Stimulated activated naive CD4-positive, alpha-beta T cell treated with Interleukin-2 at 50 U/mL for 16 hours (primary cell): ENCODE measurements at places on chromosomes 12 and 14.

DNA sequence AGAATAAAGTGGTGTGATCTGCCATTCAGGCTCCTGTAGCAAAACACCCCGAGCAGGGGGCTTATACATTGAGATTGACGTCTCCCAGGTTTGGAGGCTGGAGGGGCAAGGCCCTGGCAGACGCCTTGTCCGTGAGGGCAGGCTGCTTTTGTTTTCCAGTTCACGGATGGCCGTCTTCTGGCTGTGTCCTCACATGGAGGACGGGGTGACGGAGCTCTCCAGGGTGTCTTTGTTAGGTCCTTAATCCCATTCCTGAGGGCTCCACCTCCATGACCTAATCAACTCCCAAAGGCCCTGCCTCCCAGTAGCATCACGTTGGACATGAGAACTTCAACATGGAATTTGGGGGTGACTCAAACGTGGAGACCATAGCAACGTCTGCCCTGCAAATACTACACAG, 147.7 kb downstream of the KIF26A start:
- DNase-seq: no peak

DNA sequence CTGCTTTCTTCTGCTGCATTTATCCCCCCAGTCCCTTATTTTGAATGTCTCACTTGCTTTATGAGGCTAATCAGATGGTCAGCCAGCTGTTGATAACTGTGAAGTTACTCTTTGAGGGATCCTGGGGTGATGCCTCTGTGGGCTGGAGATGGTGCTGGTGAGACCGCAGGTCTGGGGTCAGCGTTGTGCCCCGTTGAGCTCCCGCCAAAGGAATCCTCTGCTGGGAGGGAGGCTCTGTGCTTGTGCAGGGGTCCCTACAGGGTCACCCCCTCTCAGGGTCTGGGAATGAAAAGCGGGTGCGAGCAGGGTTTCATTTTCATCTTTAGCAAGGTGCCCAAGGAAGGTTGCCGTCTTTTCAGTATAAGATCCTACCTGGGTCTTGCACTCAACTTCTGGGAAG, 161.2 kb upstream of the RTL1 start:
- DNase-seq: no peak

- DNase-seq: no peak
Measured at GRCh38 chr14:31200702-31200990, 6.9 kb downstream of the HECTD1 start.

DNA sequence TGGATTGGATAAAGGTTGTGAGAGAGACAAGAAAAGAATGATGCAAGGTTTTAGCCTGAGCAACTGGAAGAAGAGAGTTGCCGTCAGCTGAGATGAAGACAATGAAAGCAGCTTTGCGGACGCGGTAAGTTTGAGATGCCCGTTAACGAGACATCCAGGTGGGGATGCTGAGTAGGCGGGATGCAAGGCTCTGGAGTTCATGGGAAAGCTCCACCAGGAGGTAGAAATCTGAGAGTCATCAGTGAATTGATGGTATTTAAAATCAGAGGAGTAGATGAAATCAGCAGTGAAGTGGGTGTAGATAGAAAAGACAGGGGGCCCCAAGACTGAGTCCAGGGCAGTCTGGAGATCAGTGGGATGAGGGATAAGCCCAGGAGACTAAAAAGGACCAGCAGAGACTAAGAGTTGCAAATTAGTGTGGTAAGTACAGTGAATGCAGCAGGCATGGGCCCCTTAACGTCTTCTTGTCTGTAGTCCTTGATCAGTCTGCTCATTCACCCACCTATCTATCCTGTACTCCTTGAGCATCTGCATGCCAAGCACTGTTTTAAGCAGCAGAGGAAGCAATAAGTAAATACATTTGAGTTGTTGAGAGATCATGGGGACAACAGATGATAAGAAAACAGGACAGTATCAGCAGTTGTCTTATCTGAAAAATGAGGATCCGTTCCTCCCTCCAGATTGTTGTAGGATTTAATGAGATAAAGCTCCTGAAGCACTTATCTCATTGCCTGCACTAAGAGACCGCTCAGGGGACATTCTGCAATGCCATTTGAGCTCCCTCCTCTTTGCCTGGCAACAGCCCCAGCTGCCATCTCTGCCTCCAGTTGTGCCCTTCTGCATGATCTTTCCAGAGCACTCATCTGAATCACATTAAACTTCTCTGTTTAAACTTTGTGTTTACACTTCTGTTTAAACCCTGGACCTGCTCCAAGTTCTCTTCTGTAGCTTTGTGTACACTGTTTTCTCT, 91.5 kb downstream of the APAF1 start:
- DNase-seq: no peak

DNA sequence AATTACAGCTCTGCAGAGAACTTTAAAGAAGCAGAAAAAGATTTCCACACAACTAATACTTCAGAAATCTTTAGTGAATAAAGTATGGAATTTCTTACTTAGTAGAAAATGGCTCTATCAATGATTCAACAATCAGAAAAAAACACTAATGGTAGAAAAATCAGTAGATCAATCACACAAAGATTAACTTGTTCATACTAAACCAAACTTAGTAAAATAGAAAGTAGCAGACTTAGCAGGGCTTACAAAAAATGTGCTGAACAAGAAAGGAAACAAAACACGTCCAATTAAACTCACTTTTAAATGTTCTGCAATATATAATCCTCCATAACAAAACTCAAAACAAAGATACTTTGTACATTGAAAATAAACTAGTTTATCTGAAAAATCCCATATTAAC, 38.9 kb downstream of the CEP128 start:
- no peak for DNase-seq

DNA sequence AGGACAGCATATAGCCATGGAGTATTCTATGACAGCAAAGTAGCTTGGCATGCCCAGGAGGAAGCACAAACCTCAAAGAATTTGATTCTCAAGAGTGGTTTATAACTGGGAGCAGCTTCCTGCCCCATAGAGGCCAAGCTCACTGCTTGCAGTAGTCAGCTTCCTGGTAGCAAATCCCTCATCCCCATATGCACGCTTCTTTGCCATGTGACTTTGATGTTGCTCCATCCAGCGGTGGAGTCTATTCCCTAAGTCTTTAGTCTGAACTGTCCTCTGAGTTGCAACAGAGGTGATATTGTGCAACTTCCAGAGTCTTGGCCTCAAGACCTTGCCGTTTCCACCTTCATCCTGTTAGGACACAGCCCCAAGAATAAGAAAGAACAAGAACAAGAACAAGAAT, 996.8 kb upstream of the TMEM132C start:
- no peak for DNase-seq

- DNase-seq: no peak
Measured at GRCh38 chr14:83664389-83664788, 1865.6 kb upstream of the FLRT2 start.

DNA sequence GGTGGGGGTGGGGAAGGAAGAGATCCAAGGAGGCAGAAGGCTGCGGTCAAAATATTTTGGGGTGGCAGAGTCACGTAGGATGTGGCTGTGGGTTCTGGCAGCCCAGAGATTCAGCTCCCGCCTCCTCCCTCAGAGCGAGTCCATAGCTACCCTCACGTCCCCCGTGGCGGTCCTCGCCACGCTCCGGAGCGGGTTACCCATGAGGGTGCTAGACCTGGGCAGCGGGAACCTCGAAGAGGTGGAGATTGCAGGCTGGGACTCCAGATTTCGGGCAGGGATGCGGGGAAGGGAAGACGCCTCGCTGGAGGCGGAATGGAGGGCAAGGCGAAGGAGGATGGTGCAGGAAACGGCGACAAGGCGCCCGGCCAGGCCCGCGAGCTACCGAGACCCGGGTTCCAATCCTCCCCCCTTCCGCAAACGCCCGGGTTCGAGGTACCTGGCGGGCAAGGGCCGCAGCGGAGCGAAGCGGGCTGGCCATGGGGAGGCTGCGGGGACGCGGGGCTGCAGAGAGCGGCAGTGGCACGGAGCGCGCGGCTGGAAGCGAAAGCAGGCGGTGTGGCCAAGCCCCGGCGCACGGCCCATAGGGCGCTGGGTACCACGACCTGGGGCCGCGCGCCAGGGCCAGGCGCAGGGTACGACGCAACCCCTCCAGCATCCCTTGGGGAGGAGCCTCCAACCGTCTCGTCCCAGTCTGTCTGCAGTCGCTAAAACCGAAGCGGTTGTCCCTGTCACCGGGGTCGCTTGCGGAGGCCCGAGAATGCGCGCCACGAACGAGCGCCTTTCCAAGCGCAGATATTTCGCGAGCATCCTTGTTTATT, 46.2 kb downstream of the BCAT1 start:
- DNase-seq: no peak

- no peak for DNase-seq
Measured at GRCh38 chr12:76375470-76375869, 27.3 kb upstream of the BBS10 start.

GRCh38 chr12:53465679-53466078, 13.8 kb downstream of the PCBP2 start:
- DNase-seq: no peak

GRCh38 chr14:98070536-98070935, 1201.5 kb downstream of the BCL11B start:
- DNase-seq: no peak

GRCh38 chr12:123916729-123917128, 55.9 kb downstream of the CCDC92 start:
- peak; percentile 69 for DNase-seq
